CMK (cell line): ENCODE measurements at places on chromosomes 3 and 15.

DNA sequence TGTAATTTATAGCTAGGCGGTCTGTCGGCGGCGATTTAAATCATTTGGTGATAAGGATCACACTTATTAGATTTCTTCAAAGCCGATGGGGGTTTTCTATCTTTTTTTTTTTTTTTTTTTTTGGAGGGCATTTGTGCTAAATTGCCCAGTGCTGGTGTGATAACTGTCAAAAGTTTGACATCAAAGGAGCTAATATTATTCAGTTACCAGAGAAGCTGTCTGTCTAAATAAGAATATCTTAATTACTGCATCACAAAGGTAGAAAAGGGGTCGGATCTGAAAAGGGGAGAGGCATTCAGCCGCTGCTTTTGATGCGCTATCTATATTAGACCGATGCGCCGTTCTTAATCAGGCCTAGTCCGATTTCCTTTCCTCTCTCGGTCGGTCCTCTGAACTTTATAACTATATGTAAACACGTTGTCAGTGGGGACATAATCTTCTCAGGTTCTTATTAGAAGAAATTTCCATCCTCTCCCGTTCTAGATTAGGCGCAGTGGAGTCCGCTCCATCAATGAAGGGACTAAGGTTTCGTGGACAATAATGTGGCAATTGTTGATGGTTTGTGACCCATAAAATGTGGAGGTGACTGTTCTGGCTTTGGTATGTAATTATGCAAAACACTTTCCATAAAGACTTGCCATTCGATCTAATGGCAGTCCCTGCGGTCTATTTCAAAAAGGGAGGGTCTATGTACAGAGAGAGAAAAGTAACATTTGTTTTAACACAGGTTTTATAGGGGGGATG is 31.7 kb downstream of the NR2F2 start:
- DNase-seq, result no peak

DNA sequence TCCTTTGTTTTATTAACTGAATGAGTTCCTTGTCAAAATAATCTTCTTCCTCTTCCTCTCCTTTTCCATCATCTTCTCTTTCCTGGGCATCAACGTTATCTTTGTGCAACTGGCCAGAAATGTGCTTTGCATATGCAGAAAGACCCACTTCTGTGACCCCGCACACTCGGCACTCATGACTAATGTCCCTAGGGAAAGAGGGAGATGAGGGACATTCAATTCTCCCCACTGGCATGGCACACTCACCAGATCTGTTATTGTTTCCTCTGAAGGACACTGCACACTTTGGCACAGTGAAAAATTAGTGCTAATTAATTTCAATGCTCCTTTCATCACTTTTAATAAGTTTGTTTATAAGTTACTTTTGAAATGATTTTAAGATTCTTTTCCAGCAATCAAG is 34.0 kb downstream of the ZNF106 start:
- no peak for DNase-seq

DNA sequence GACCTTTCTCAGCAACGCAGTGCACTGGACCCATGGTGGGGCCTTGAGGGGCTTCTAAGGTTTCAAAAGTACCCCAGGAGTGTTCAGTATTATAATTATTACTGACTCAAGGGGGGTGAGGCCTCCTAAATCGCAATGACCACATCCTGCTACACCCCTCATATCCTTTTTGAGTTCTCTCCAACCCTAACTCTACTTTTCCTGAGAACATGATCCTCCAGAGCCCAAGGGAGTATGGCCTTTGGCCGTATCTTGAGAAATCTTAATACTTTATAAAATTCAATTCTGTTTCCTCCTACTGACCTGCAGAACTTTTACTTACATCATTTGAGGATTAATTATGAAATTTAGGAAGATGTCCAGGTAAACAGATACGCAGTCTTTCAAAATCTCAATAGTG is 30.4 kb upstream of the RARRES1 start:
- DNase-seq, result no peak

DNA sequence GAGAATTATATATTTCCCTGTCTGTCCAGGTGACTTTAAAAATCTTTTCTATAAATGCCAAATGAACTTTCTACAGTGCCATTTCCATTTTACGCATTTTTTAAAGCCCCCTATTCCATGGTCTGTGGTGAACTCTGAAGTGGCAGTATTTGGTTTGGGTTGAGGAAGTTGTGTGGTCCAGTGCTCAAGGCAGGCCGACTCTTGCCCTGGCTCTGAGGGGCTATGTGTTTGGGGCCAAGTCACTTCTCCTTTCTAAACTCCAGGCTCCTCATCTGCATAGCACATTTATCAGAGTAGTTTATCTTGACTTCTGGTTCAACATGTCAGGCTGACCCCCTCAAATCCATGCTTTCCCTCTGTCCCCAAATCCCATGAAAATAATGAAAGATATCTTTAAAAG is 14.1 kb downstream of the TTC21A start:
- no peak for DNase-seq

DNA sequence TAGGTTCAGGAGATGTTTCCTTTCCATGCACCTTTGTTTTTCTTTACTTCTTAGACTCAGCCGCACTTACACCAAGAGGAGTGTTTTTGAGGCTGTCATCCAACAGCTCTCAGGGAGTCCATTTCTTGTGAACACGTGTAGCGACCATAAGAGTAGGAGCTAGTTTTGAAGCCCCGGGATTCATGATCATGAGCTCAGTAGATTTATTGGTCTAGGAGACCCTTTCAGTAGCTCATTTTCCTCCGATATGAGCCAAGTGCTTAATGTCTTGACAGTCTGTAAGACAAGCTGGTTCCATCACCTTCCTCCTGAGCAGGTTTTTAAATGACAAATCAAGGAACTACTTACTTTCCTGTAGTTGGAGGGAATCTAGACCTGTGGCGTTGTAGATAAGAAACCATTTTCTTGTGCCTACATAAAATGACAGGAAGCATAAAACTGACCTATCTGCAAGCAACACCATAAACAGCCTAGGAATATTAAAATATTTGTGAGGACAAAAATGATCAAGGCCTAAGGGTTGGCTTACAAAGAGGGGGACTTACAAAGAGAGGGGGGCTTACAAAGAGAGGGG is 172.6 kb upstream of the BHLHE40 start:
- no peak for DNase-seq

DNA sequence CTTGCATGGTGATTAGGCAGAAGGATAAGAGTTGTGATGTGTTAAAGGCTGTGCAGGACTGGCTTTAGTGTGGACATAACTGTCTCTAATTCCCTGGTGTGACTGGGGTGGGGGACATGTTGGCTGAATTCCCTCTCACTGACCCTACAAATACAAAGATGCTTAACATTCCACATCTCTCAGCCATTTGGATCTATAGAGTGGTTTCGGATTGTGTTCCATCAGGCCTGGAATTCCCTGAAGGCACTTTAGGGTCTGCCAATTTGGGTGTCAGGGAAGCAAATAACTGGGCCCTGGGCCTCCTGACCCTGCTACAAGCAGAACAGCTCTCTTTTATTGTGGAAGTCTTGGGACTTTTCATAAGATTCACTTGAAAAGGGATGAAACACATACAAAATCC is 56.2 kb downstream of the ARHGEF26 start:
- DNase-seq, result no peak

DNA sequence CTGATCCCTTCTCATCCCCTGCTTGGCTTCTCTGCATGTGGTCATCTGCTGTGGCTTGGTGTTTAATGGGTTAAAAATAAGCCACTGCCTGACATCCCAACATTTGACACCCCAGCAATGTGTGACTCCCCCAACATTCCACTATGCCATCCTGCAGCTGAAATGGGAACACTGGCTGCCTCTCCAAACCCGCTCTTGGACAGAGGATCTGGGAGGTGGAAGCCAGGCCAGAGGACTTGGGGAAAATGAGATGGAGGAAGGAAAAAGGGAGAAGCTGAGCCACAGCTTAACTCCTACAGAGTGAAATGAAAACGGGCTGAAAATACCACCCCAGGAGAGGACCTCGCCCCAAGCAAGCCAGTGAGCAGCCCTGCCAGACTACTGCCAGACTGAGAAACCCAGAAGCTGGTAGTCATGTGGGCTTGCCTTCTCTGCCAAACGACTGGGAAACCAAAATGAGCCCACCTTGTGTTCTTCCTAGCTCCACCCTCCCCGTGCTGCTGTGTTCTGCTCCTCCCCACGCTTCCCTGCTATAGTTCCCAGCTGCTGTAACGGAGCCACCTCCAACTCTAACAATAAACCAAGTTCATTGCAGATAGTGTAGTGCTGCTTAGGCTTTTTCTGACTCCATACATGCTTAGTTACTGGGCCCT is 13.7 kb downstream of the MAP1A start:
- DNase-seq, result no peak

- no peak for DNase-seq
Observed at GRCh38 chr15:51629612-51630011, 7.0 kb upstream of the DMXL2 start.

GRCh38 chr3:102018551-102018950 is 169.2 kb downstream of the NFKBIZ start:
- no peak for DNase-seq
